ENCODE measurements at places on chromosomes 16 and 17. TPM values are rescaled to one million over a fixed set of nuclear protein-coding genes. Genes with fewer than 3 reads are reported as not detected.

The DUS2 gene
- 12.3 TPM for total RNA-seq

The IL21R gene
- 1.4 TPM for total RNA-seq

The BRIP1 gene
- 2.0 TPM for total RNA-seq

The FOXN1 gene
- not detected for total RNA-seq

The PERCC1 gene
- not detected for total RNA-seq

The TBC1D3I gene
- total RNA-seq, result not detected

The LITAFD gene
- total RNA-seq, result not detected

The ATF7IP2 gene
- total RNA-seq, result not detected

The PYY gene
- not detected for total RNA-seq

The C16orf74 gene
- 11.5 TPM for total RNA-seq

The MFAP4 gene
- 47.1 TPM for total RNA-seq

The KRT222 gene
- not detected for total RNA-seq

The IL34 gene
- 3.9 TPM for total RNA-seq

The LPO gene
- total RNA-seq, result not detected

The TMEM88 gene
- total RNA-seq, result 0.16 TPM

The HASPIN gene
- total RNA-seq, result 0.79 TPM

The ALOX12 gene
- 0.09 TPM for total RNA-seq

The NPIPA8 gene
- total RNA-seq, result 10.9 TPM

The SLC52A1 gene
- 0.32 TPM for total RNA-seq

Measured in bronchial smooth muscle cell (primary cell).